ENCODE measurements at places on chromosomes 4 and X.

DNA sequence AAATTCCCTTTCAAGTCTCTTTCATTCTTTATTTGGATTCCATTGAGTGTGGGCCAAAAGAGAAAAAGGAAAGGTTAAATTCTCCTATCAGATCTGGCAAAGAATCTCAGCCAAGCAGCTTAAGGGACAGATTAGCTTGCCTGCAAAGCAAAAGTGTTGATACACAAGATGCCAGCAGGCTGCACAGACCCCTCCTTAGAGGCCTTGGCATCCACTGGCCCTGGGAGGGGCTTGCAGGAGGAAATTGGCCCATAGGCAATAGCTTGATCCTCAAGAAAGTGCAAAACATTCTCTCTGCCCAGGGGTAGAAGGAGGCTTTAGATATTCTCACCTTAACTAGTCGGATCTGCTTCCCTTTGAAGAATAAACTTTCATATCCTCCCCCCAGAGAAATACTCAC lies 300.4 kb upstream of the CPEB2 start:
- DNase-seq = no peak

GRCh38 chr4:86380181-86380724 lies 20.4 kb upstream of the MAPK10 start:
- DNase-seq = no peak

DNA sequence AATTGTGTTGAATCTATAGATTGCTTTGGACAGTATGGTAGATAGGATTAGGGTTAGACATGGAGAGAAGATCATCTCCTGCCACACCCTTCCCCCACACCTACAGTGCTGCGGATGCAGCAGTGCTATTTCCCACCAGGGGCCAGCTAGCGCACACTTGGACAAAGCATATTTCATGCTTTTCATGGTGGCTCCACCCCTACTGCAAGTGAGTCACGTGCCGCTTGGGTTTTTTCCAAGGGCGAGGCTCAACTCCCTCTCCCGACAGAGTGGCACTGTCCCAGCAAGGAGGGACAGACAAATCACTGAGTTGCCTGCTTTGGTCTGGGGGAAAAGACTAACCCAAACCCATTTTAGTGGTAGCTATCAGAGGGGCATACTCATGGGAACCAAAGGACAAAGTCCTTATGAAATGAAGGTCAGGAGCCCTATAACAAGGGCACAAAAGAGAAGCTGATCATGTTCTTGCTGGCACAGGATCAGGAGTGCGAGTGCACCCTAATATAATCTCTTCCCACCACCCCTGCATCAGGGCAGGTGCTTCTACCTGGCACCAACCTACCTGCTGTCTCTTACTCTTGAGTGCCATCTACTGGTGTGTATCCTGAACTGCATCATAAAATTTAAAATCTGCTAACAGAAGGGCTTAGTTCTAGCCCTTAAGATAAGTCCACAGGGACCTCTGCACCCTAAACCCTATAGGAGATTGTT lies 55.1 kb upstream of the PGAM4 start:
- peak; percentile 13 for DNase-seq

GRCh38 chr4:1021386-1022050 lies 10.1 kb downstream of the FGFRL1 start:
- no peak for DNase-seq

DNA sequence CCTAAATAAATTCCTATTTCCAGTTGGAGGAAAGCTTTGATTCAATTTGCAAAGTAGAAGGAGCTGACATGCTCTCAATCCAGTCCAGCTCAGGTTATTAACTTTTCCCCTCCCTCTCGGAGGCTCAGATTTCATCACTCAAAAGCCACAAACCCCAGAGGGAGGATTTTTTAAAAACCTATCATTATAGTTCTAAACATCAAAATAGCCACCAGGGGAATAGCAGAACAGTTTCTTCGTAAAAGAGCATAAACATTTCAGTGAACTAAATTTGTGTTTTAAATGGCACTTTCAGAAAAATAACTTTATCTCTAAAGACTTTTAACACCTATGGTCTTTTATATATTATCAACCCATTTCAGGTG lies 8.8 kb downstream of the GPRIN3 start:
- DNase-seq = no peak

DNA sequence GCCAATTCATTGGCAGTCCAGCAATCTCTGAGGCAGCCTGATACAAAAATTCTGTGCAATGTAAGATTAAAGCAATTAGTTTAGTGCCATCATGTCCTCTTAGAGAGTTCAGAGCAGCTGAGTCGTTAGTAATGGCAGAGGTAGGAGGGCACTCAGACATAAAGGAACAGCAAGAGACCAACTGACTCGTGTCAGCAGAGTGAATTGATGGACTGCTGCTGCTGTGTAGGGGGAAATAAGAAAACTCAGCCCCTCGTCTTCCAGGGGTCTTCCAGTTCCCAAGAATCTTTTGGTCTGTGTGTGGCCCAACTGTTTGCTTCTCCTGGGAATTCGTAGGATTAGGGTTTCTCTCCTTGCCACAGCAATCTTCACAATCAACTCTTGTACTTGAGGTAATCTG lies 100.9 kb downstream of the TTC29 start:
- no peak for DNase-seq

GRCh38 chr4:87910795-87911194 lies 64.7 kb upstream of the SPP1 start:
- no peak for DNase-seq

DNA sequence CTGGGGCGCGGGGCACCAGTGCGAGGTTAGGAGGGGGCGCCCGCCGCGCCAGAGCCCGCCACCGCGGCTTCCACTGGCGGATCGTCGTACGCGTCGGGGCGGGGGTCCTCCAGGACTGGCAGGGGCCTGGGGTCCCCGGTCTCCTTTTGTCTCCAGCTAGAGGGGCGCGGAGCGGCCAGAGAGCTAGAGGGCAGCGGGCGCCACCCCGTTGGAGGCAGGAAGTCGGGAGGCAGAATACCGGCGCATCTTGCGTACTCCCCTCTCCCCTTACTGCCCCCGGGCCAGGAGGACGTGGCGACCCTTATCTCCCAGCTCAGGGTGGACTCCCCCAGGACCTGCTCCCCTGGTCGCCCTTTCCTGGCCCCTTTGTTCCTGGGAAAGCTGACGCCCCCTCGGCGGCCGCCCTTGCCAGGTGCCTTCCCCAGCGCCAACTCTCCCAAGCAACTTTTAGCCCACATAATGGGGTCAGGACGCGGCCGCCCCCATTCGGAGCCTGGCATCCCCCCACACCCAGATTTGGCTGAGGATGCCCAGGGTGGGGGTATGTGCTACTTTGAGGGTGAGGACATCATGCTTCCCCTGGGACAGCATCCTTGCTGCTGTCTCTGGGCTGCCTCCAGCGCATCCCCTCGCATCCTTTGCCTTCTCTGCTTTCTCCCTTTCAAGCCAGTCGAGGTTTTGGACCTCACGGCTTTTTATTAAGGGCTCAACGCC lies 933 bp downstream of the CNKSR2 start:
- no peak for DNase-seq

DNA sequence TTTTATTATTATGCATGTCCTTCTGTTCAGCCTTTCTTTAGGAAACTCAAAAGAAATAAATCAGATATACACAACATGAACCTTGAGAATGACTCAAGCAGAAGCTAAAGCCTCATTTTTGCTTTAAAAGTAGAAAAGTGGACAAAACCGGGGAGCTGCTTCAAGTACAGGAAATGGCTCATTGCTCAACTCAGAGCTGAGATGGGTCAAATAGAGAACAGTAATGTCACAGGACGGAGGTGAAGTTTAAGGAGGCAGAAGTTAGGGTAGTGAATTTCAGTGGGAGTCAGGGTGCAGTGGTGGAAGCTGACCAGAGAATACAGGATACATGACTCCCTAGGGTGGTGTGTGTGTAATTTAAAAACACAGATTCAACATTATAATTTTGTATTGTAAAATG lies 22.2 kb downstream of the PHKA2 start:
- DNase-seq = no peak

- no peak for DNase-seq
These were observed 8.9 kb upstream of the CDKL2 start for GRCh38 chr4:75639124-75639695.

- no peak for DNase-seq
These were observed 230.3 kb downstream of the UNC5C start for GRCh38 chr4:95318483-95318882.

DNA sequence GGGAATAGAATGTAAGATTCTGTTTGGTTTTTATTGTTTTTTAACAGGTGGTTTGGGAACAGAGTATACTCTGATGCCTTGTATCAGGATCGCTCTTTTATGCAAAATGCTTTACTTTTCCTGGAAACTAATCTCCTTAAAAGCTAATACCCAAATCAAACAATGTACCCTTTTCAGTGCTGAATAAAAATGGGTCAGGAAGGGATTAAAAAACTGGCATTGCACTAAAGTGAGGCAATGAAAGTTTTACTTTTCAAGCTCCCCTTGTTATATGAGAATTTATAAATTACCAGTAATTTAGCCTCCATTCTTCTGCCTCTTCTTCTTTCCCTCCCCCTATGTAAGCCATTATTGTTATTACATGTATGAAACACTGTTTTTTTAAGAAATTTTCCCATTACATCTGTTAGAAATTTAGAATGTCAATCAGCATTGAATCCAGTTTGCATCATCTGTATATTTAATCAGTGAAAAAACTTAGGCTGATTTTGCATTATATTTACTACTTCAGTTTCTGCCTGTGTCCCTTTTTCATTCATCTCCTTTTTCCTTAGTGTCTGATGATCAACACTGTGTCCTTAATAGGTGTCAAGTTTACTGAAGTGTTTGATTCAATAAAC lies 89.7 kb upstream of the NPNT start:
- no peak for DNase-seq

DNA sequence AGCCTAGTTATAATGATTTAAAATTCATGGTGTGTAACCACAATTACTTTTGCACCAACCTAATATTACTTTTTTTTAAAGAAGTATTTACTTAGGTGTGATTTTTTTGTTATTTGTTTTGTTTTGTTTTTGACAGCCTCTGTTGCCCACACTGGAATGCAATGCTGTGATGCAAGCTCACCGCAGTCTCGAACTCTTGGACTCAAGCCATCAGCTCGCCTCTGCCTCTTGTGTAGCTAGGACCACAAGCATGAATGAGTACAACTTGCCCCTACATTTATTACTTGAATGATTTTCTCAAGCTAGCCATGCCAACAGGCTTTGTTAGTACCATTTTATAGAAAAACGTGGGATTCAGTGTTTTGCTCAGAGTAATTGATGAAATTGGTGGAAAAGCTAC lies 488.8 kb upstream of the CPEB2 start:
- DNase-seq = no peak

GRCh38 chrX:46735622-46736021 lies 23.3 kb downstream of the SLC9A7 start:
- no peak for DNase-seq

DNA sequence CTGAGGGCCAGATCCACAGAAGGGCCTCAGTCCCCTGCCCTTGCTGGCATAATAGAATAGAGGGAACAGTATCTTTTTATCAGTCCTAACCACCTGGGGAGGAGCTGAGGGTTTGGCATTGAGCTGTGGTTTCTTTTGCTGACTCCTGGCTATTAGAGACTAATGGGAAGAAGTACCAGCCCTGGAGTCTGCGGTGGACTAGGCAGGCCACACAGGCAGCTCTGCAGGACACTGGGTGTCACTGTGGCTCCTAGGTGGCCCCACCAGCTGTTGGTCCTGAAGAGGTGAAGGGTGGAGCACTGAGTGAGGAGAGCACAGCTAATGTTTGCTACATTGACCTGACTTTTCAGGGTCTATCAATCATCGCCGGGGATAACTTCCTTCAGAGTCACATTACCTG lies 52.8 kb upstream of the GPC4 start:
- DNase-seq = no peak

DNA sequence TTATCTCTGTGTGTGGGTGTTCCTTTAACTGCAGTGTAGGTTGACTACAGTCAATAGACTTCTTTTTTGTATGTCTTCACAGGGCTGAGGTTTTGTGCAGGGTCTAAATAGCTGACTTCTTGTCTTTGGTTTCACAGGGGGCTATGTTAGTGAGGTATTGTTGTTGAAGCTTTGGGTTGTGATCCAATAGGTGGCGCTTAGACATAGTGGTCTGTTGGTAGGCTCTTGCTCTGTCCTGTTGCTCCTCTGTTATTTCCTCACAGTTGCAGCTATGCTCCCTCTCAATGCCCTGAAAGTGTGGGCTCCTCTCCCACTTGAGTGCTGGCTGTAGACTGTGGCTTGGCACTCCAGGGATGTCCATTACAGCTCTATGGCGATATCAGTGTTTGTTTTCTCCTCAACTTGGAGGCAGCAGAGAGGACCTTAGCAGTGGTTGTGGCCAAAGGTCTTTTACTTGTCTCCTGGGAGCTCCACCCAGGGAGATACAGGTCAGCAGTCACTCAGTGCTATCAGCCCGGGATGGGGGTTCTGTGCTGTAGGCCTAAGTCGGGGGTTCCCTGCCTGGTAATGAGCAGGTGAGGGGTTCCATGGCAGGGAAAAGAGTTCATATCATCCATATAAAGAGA lies 14.0 kb downstream of the POF1B start:
- no peak for DNase-seq

DNA sequence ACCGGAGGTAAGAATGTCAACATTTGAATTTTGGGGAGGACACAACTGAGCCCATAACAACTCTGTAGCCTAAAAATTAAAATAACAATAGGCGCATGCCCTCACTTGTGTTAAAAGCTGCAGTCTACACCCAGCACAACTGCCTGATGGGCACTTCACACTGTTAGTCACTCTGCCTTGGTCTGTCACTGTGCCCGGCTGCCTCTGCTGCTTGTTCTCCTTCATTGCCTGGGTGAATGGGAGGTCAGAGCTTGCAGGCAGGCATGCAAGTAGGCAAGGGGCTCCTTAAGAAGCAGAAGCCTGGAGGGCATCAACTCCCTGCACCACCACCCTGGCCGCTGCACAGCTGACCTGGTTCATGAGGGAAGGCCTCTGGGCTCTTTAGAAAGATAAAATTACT lies 374.8 kb downstream of the MID1IP1 start:
- DNase-seq = no peak

DNA sequence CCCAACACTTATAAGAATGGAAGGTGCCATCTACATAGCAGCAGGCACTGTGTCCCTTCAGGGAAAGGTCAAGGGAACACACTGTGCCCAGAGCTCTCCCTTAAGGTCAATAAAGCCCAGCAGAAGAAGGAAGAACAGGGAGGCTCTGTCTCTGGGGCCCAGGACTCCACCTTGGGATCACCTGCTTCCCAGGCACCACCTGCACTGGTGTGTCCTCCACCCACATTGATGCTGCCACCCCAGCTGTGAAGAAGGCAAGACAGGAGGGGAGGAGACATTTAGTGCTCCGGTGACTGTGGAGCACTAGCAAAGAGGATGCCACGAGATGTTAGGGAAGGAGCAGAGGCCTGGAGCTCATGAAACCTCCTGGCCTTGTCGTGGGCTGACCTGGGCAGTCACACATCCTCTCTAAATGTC lies 53.4 kb downstream of the FHDC1 start:
- no peak for DNase-seq

DNA sequence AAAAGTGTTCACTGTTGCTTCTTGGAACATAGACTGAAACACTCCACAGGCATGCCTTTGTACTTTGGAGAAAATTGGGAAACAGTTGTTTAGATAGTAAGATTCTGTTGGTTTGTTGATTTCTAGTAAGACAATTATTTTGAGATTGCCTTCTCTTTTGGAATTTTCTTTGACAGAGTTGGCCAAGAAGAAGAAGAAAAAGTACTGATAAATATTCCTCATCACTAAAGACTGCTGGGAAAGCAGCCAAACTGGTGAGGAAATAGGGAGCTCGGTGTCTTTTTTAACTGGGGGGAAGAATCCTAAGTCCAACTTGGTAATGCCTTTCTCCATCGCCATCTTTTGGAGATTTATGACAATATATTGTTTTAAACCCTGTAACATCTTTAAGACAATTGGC lies 370.7 kb downstream of the GPAT3 start:
- no peak for DNase-seq

GRCh38 chr4:10296730-10297129 lies 160.5 kb downstream of the ZNF518B start:
- DNase-seq = no peak

Measured in HTR-8/SVneo (cell line).